Fibroblast of villous mesenchyme (primary cell): ENCODE measurements at places on chromosomes 11 and 22.

DNA sequence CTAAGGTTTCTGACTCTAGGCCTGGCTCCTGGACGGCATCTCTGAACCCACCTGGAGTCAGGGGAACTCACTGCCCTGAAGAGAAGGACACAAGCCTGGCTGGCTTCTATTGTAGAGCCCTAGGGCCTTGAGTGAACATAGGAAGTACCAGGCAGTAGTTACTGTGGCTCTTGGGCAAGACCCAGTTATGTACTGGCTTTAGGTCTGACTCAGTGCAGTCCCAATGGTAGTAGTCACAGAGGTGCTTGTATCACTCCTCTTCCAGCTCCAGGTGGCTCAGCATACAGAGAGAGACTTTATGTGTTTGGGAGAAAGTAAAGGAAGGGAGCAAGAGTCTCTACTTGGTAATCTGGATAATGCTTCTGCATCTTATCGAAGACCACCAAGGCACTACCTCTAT, 13.9 kb upstream of the PAK1 start:
- DNase-seq, result no peak

DNA sequence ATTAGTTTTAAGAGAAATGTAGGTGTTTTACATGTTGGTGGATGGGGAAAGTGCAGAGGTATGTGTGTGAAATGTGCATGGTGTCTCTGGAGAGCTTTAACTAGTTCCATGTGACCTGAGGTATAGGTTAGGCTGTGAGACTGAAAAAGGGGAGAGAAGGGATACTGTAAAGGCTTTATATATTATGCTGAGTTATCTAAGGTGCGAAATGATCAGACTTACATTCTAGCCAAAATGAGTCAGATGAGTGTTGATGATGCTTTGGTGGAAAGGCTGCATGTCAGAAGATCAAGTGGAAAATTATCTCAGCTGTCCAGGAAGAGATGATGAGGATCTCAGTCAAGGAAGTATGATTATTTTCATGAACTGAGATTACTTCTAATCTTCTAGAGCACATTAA, 15.8 kb downstream of the ACAT1 start:
- DNase-seq, result no peak

DNA sequence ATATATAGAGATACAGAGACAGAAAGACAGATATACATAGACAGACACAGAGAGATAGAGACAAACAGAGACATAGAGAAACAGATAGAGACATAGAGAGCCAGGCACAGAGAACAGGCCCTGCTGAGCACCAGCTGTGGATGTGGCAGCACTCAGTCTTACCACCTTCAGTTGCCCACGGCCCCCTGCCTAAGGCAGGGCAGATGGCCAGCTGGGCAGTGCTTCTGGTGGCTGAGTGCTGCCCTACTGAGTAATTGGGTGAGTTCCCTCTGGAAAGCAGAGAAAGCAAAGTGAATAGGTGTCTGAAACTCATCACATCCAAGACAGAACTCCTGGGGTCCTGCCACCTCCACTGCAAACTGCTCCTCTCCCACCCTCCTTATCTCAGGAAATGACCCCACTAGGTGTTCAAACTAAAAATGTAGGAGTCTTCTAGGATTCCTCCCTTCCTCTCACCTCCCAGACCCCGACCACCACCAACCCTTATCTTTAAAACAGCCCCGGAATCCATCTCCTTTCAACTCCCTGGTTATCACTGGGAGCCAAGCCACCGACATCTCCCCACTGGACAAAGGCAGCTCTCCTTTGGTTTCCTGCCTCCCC, 27.2 kb downstream of the SYN3 start:
- DNase-seq, result no peak

- no peak for DNase-seq
Measured at GRCh38 chr11:71383461-71383860, 64.7 kb downstream of the DHCR7 start.

GRCh38 chr11:112727341-112727841, 233.8 kb upstream of the NCAM1 start:
- no peak for DNase-seq

DNA sequence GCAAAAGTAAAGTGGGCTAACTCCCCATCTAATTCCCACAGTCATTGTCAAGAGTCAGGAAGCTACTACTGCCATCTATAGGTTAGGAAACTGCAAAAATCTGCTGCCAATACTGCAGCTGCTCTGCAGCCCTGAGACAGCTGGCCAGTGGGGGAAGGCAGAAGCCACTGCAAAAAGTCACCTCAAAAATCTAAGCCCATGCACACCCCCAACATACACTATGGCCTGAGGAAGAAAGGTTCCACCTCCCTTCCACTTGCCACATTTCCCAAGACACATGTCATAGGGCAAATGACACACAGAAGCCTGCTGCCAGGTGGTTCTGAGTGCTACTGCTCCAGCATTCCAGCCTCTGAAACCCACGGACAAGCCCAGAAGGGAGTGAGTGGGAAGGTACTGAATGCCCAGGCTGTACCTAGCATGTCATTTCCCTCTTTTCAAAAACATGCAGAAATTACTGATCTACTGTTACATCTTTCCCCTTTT, 36.9 kb downstream of the DGCR2 start:
- peak; percentile 37 for DNase-seq

- DNase-seq, result no peak
Measured at GRCh38 chr11:95521133-95521542, 268.4 kb downstream of the FAM76B start.

- DNase-seq, result peak; percentile 31
Measured at GRCh38 chr11:96062134-96062533, 138.2 kb upstream of the MTMR2 start.

DNA sequence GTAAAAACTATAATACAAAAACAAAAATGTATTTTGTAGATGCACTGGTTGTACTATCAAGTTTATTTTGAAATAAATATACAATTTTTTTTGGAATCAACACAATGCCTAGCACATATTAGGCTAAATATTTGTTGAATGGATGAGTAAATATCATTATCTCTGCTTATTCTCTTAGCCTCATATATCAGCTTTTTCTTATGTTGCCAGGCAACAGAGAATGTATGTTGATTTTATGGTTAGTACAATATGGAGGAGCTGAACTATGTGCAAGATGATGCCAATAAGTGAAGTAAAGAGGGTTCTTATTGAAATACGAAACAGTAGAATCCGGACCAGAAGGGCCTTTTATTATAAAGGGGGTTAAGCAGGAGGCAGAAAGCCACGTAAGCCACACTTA, 94.9 kb downstream of the FAR1 start:
- DNase-seq, result no peak

GRCh38 chr11:1920909-1921573, 1.5 kb downstream of the TNNT3 start:
- DNase-seq, result no peak

- no peak for DNase-seq
Measured at GRCh38 chr22:32802237-32802765, 796 bp downstream of the TIMP3 start.

DNA sequence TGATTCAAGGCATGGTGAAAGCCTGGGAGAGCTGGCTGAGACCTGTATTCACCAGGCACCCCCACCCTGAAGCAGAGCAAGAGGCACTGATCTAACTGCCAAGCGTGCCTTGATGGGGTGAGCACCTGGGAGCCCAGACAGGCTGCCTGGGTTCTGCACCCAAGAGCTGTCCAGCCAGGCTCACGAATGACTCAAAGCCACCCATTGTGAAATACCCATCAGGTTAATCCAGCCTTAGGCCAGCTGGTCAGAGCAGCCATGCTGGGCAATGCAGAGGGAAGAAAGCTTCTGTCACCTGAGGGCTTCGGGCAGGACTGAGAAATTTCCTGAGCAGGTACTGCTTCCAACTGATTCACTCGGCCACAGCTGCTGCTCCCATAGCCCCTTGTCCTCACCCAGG, 22.1 kb downstream of the THOC5 start:
- DNase-seq, result no peak

DNA sequence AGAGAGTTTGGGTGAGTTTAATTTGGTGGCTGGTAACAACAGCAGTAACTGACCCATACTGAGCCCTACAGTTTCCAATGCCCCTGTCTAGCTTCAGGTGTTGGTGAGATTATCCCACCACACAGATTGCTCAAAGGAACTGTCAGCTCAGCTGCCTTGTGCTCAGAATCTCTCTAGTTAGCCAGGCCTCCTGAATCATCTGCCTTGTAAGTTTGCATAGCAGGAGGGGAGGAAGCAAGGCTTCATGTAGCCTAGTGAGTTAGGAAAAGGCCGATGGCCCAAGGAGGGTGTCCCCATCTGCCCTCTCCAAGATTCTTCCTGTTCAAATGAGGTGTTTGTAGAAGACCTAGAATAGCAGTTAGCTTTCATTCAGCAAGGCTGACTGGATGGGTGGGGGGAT, 74.3 kb downstream of the MICAL2 start:
- DNase-seq, result no peak

DNA sequence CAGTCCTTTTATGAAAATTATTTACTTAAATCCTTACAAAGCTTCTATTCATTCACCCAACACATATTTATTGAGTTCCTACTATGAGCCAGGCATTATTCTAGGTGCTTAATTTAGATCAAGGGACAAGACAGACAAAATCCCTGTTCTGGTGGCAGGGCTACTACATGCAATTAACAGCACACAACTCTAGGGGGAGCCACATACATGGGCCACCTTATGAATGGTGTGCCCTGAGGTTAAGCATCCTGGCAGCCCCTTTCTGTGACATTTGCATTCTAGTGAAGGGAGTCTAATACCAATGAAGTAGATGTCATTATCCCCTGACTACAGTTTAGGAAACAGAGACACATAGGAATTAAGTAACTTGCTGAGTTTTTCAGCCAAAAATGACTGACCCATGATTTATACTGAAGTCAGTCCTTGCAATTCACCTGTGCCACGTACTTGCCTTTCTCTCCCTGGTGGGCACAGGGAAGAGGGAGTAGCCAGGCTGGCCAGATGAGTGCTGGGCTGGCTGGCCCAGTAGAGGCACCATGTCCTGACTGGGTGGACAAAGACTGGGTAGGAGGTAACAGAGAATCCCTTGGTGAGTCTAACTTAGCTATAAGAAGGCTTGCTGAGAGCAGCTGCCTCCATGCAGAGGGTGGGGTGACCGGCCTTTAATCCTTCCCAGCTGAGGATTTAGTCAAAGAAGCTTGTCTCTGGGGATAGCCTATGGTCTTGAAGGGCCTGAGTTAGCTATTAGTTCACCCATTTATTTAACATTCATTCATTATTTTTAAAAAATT, 52.0 kb upstream of the ELF5 start:
- no peak for DNase-seq

DNA sequence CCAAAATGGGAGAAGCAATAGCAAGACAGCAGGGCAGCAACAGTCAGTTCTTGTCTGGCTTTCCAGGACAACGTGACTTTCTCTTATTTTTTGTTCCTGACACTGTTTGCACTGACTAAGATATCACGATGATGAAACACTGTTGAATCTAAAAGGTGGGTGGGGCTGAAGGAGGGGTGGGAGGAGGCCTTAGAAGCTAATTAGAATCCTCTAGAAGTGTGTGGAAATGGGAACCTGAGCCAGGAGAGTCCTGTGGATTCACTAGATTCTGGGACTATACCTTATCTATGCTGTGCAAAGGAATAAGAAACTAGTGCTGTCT, 300.3 kb downstream of the ST3GAL4 start:
- DNase-seq, result no peak

DNA sequence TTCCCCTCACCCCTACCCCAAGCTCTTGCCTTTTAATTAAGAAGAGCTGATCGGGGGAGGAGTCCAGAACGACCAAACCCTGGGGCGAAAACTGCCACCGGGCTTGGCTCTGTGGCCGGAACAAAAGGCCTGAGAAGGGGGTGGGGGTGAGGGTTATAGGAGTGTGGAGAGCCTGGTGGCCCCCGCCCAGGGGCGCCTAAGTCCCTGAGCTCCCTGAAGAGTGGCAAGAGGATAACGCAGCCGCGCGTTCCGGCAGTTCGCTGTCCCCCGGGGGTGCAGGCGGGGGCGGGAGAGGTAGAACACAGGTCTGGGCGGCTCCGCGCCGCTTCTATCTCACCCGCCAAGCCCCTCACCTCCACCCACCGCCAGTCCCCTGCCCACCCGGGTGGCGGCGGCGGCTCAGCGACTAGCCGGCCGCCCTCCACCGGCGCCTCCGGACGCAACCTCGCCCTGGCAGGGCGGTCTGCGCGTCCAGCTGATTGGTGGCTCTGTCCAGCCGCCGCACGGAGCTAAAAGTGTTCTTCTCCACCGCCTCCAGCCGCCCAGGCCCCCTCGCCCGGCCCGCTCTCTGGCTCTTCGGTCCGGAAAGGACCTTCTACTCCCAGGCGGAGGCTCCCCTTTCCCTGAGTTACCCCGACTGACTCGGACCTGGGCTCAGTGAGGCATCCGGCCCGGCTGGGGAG, 18.7 kb upstream of the BDNF start:
- peak; percentile 59 for DNase-seq

DNA sequence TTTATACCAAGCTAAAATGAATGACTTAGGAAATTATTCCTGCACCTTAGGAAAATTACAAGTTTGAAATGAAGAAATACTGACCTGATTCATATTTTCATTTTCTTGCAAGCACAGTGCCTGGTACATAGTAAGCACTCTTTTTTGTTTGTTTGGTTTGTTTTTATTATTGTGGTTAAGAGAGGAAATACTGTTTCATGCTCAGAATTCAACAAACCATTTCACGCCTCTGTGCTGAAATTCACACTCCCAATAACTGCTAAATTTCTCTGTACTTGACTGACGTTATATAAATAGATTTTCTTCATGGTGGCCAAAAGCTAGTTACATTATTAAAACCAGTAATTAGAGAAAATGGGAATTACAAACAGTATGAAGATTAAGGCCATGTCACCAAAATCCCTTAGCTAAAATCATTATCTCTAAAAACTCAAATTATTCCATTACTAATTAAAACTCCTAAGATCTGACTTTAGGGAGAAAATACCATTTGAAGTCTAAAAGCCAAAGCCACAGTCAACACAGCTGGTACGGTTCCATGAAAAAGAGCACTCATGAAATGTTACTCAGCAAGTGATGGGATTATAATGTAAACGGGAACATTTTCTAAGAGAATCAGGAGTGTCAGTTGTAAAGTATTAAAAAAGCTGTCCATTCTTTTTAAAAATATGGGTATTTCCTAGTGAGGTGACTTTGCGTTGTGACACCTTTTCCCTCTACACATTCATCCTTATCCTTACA, 77.8 kb upstream of the DDI1 start:
- no peak for DNase-seq

DNA sequence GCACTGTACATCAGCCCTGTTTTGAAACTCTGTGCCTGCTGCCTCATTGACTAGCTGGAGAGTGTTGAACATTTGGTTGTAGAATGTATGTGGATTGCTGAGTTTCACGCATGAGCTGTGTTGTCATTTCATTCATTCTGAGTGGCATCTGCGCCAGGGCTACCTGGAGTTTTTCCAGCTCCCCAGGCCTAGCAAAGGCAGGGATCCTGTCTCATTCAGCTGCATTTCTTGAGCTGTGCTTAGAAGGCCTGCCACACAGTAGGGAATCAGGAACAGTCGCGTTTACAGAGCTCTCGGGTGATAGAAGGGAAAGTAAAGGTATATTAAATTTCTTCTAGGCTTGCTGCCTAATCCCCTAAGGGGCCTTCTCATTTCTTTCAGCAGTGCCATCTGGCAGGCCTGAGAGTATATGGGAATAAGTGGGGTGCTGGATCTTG, 44.3 kb downstream of the PTPRJ start:
- DNase-seq, result no peak

- no peak for DNase-seq
Measured at GRCh38 chr11:103779054-103779453, 257.4 kb upstream of the DDI1 start.
